Neural progenitor cell (in vitro differentiated cells): ENCODE measurements at places on chromosomes 11 and 22.

- no peak for DNase-seq
Observed at GRCh38 chr11:82909015-82909640, 7.6 kb downstream of the DDIAS start.

GRCh38 chr11:44570411-44571155 lies 5.1 kb downstream of the CD82 start:
- no peak for DNase-seq

- no peak for DNase-seq
Observed at GRCh38 chr11:77407613-77408012, 66.3 kb downstream of the PAK1 start.

DNA sequence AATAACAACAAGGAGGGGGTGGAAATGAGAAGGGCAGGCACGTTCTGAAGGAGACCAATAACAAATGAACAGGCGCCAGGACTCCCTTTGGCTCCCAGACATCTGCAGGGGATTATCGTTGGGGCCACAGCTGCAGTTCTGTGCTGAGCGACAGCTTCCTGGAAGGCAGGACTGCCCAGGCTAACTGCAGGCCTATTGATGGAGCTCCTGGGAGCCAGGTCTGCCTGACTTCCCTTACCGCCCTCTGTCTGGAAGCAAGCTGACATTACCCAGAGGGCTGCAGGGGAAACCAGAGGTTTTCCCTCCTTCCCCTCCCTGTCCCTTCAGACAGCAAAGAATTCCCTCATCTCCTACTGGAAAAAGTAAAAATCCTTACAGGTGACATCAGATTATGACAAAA lies 5.0 kb downstream of the DRD2 start:
- DNase-seq: peak; percentile 53

GRCh38 chr11:44840085-44840478 lies 110.6 kb downstream of the TP53I11 start:
- no peak for DNase-seq

GRCh38 chr11:19268909-19269308 lies 28.2 kb upstream of the E2F8 start:
- DNase-seq: no peak

GRCh38 chr11:43986881-43987280 lies 44.4 kb downstream of the C11orf96 start:
- no peak for DNase-seq

- DNase-seq: peak; percentile 92
Observed at GRCh38 chr22:41445129-41446056, 1.2 kb downstream of the TOB2 start.

DNA sequence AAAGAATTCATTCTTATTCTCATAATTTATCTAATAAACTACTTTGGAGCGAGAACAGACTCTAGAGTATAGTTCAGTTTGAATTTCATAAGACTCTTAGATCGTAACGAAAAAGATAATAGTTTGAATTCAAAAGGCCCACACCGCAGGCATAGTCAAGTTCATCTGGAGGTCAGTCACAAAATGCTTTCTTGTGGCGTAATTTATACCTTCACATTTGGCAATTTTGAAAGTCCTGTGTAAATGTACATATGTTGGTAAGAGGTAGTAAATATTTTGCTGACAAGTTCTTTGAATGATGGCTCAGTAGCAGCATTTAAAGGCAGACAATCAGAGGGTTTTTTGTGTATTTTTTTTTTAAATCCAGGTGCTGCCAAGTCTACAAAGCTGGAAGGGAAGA lies 88.1 kb downstream of the TEAD1 start:
- no peak for DNase-seq

- peak; percentile 80 for DNase-seq
Observed at GRCh38 chr11:31240340-31240904, 129.1 kb downstream of the DCDC1 start.
